Mucosa of descending colon (tissue), 3 donors: ENCODE measurements at places on chromosomes 7 and 10. TPM values are rescaled to one million over a fixed set of nuclear protein-coding genes. Genes with fewer than 3 reads are reported as not detected.

MET gene
- total RNA-seq = 15.6 TPM

NANOS1 gene
- total RNA-seq = 0.12 TPM

PDE6C gene
- not detected for total RNA-seq

RADIL gene
- 1.1 TPM for total RNA-seq

DYDC2 gene
- total RNA-seq = not detected

COL26A1 gene
- not detected for total RNA-seq

DNA sequence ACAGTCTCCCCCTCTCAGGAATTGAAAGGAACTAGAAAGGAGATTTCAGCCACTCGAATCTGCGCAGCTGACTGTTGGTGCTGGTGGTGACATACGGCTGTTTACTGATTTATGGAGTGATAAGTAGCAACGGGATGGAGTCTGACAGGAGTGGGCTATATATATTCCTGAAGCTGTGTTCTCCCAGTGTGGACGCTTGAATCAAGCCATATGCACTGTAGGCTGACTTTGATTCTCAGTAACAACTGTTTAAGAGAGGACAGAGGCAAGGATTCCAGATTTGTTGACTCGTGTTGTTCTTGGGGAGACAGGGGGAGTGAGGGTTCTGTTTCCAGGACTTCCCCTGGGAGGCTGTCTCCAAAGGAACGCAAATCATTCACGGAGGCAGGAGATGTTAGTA, 260.1 kb upstream of the AUTS2 start:
- DNase-seq = no peak

- DNase-seq = no peak
These were observed 8.6 kb downstream of the LZTS2 start for GRCh38 chr10:101007915-101008822.

- no peak for DNase-seq
These were observed 1.5 kb upstream of the LRRC4 start for GRCh38 chr7:128032605-128033235.

GRCh38 chr7:119197877-119198527, 973.5 kb downstream of the ANKRD7 start:
- DNase-seq = no peak

DNA sequence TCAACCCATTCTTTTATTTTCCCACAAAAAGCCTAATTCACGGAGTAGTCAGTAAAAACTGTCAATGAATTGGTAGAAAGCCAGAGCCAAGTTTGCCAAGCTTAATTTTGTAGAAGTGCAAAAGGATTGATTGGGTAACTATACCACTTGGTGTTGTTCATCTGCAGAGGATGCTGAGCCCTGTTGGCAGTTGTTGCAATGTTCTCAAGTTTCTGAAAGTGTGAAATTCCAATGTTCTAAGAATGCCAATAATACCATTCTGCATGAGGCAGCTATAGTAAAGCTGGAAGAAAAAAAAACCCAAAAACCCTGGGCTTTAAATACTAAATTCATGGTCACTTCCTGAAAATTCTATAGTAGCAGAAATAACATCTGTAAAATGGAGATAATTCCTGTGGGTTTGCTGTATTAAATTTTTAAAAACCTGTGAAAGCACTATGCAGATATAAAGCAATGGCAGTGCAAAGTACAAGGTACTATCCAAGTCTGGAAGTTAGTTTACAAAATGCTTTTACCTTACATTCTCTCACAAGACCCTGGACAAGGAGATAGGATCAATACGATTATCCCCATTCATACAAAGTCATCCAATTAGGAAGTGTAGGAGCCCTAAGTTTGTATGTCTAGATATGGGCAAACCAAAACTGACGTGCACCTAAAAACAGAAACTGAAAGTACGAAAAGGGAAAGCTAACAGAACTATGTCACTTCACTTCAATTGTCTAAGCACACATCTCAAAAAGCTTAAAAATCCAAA, 6.0 kb upstream of the PON1 start:
- no peak for DNase-seq

DNA sequence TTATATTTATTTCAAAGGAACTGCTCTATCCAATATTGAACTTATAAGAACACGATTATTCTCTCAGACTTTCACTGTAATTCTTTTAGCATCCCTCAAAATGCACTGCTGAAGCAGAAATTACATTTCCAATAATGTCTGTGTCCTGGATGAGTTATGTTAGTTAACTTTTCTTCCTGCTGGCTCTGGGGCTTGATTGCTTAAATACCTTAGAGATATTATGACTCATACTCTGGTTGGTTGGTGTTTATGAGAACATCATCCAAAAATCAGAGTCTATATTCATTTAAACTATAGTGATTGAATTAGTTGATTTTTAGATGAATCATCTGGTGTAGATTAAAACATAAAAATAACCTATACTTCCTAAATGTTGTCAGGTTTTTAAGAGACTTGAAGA, 246.3 kb upstream of the VWC2 start:
- DNase-seq = no peak

DNA sequence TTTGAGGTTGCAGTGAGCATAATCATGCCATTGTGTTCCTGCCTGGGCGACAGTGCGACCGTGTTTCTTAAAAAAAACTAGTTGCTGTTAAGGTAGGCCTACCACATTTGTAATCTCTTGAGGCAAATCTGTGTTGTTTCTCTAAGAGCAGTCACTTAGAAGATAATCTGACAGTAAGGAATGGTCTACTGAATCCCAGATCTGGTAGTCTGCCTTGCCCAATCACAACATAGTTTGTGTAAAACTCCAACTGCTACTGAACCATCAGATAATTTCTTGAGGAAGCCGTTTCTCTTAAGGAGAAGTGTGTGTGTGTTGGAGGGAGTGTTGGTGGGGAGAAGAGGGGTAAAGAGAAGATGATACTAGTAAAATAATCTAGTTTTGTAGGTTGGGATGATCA, 5.0 kb downstream of the NRF1 start:
- no peak for DNase-seq

DNA sequence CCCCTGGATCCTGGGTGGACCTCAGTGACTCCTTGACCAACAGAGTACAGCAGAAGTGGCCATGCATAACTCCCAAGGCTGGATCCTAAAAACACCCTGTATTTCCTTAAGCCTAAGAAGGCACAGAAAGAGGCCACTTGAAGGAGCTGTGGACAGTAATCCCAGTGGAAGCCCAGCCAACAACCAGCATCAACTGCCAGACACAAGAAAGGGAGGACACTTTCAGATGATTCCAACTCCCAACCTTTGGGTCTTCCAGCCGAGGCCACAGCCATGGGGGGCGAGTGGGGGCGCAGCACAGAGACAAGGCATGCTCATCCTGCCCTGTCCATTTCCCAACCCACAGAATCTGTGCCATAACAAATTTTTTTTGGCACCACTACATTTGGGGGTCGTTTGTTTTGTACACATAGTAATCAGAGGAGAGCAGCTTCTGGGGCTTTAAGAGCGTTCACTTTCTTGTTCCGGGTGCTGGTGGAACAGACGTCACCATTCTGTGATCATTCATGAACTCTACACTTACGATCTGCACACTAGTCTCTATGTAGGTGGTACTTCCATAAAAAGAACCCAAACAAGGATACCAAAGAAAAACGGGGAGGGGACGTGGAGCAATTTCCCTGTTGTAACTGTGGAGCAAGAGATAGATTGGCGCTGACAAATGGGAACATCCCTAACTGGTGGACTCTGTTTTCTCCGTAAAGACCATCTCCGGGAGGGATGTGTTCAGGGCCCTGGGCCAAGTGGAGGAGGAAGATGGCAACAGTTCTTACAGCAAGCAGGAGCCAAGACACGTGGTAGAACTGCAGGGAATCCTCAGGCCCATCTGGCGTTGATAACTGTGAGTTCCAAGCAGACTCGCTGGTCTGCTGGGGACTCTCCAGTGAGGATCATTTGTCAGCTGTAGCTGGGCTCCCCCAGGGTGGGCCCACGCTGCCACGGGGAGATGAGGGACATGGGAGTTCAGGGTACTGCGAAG, 6.0 kb upstream of the SLC29A3 start:
- no peak for DNase-seq

GRCh38 chr7:33129806-33130153, 416 bp downstream of the BBS9 start:
- DNase-seq = no peak
